ENCODE measurements at places on chromosomes 7 and 10. TPM values are rescaled to one million over a fixed set of nuclear protein-coding genes. Genes with fewer than 3 reads are reported as not detected.

DNA sequence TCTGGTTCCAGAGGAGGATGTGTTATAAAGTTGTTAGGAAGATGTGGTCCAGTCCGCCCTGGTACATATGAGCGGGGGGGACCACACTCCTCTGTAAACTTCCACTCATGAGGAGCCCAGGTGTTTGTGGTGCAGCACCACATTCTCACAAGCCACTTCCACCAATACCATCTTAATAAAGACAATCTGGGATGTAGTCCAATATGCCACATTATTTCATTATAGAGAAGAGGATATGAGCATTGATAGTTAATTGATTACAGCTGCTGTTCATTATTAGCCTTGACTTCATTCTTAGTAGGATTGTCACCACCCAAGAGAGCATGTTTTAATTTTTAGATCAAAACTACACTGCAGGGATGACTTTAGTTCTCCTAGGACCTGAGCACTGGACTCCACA lies 40.5 kb downstream of the ERCC6 start:
- no peak for DNase-seq
- H3K27me3 ChIP-seq, result no peaks in the 10 kb centered on the region
- H3K36me3 ChIP-seq, result peaks cover 13% of the 10 kb centered on the region
- no peak overlapping the region for H3K27ac ChIP-seq
- H3K4me3 ChIP-seq, result no peak overlapping the region

DNA sequence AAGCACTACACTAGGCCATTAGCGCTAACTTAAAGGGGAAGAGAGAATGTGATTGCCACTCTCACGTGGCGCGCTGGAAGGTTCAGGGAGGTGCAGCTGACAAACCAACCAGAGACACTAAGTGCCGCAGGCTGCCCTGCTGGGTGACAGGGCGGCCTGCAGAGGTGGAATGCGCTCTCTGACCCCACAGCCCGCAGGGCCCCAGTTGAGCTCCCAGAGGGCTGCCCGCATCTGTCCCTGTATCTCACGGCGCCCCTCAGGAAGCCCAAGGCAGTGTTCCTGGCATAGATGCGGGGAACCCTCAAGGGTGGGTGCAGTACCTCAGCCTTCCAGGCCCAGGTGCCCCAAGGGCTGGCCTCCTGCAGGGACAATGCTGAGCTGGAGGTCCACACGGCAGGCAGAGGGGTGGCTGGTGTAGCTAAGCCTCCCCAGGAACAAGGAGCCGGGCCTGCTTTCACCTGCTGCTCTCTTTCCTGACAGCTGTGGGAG lies 66.6 kb downstream of the CALML3 start:
- DNase-seq, result no peak
- H3K27me3 ChIP-seq, result no peaks in the 10 kb centered on the region
- no peaks in the 10 kb centered on the region for H3K36me3 ChIP-seq
- peaks cover 45% of the 10 kb centered on the region for H3K4me1 ChIP-seq
- H3K4me3 ChIP-seq, result no peak overlapping the region
- no peak overlapping the region for H3K27ac ChIP-seq

DNA sequence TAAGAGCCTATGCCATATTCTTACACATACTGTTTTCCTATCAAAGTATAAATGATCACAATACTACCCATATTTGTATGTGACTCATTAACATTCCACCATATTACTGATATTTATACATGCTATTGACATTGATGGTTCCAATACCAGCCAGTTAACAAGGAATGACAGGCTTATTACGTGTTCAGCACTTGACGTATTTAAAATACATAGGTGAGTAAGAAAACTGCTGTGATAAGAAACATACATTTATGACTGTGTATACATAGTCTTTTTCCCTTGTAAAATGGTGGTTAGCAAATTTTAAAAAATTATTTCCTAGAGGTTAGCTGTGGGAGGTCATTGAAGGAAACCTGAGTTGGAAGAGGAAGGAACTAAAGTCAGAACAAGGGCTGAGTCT lies 81.1 kb upstream of the NEUROD6 start:
- no peaks in the 10 kb centered on the region for H3K36me3 ChIP-seq
- H3K27me3 ChIP-seq, result no peaks in the 10 kb centered on the region
- no peak overlapping the region for H3K27ac ChIP-seq

The NPFFR1 gene
- not detected for total RNA-seq

The LLCFC1 gene
- not detected for total RNA-seq

The MYL7 gene
- not detected for total RNA-seq
